AML-193 (cell line): ENCODE measurements at places on chromosomes 12 and 14.

DNA sequence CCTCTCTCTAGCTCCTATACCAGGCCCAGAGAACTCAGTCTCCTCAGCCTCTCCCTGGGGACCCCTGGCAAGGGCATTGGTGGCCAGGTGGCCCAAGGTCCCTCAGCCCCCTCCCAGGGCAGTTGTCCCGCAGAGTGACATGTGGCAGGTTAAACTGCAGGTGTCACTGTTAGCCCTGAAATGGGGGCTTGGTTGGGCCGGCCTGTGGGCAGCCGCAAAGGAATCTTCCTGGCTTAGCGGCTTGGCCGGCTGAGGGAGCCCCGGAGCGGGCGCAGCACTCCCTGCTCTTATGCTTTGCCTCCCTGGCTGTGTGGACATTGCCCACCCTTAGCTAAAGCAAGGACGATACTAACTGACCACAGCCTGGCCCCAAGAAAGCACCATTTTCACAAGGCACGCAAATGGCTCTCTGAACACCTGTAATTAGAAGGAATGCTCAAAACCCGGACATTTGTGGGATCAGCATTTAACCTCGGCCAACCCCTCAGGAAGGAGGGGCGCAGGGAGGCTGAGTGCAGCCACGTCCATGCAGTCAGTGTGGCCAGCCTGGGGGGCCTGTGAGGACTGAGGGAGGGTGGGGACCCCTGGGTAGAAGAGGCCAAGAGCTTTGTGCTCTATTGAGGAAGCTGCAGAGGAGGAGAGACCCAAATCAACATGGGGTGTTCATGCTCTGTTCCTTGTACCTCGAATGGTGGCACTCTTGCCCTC lies 82.2 kb downstream of the PAPOLA start:
- peak; percentile 26 for DNase-seq

DNA sequence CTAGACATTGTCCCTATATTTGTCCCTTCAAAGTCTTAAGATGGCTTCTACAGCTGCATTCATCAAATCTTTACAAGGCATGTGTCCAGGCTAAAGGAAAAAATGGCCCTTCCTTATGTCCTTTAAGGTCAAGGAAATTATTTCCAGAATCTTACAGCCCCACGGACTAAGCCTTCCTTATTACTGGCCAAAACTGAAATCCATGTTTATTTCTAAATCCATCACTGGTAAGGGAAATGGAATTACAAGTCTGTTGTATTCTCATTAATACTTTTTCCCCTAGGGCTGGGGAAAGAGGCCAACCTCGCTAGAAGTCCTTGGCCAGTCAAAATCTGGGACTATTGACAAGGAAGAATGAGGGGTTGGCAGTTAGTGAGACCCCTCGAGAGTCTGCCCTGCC lies 252.5 kb downstream of the TMEM132C start:
- no peak for DNase-seq

GRCh38 chr12:31015215-31015614 lies 58.4 kb upstream of the DDX11 start:
- no peak for DNase-seq

DNA sequence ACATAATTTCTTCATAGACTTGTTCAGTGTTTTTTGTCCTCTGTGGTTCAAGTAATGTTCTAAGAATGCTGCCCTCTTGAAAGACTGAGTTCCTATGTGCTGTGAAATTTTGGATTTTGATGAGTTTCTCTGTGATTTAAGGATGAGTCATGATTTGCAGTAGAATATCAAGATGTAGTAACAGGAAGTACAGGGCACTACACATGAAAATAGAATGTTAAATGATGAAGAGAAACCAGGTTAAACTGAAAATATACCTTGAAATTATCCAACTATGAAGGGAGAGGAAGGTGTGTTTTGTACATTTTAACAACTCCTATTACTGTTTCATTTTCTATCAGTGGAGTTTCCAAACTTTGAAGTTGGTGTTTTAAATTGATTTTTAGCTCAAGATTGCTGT lies 4.8 kb downstream of the ELK3 start:
- peak; percentile 43 for DNase-seq

DNA sequence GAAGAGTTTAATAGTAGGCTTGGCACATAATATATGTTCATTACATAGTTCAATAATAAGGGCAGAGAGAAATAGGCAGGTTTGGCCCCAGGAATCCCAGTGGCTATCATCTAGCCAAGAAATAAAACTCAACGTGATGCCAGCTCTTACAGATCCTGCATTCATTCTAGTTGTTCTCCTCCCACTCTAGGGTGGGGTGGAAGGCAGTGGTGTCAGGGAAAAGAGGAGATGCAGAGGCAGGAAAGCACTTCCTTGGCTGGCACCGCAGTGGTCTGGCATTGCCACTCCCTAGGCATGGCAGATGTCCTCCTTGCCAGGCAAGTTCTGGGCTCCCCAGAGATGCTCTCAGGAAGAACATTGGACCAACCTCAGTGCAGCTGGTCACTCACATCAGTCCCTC lies 383.6 kb downstream of the GRIN2B start:
- DNase-seq, result no peak

- DNase-seq, result no peak
Observed at GRCh38 chr12:41514907-41515306, 326.8 kb downstream of the PDZRN4 start.

DNA sequence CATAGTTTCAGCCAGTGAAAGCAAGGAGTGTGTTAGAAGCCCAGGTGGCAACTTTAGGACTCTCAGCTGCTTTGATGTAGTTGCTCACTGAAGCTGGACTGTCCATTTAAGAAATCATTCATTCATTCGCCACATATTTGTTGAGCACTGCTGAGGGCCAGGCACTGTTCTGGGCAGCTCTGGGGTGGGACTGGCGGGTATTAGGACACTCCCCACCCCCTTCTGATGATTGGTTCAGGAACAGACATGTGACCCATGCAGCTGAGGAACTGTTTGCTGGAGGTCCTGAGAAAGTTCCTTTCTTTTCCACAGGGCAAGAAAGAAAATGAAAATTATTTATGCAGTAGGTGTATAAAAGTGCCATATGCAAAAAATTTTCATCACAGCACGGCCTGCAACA lies 70.3 kb upstream of the CHST11 start:
- DNase-seq, result no peak

GRCh38 chr14:24921903-24922302 lies 128.0 kb downstream of the STXBP6 start:
- no peak for DNase-seq

GRCh38 chr12:39990122-39991101 lies 115.5 kb downstream of the SLC2A13 start:
- DNase-seq, result peak; percentile 40

DNA sequence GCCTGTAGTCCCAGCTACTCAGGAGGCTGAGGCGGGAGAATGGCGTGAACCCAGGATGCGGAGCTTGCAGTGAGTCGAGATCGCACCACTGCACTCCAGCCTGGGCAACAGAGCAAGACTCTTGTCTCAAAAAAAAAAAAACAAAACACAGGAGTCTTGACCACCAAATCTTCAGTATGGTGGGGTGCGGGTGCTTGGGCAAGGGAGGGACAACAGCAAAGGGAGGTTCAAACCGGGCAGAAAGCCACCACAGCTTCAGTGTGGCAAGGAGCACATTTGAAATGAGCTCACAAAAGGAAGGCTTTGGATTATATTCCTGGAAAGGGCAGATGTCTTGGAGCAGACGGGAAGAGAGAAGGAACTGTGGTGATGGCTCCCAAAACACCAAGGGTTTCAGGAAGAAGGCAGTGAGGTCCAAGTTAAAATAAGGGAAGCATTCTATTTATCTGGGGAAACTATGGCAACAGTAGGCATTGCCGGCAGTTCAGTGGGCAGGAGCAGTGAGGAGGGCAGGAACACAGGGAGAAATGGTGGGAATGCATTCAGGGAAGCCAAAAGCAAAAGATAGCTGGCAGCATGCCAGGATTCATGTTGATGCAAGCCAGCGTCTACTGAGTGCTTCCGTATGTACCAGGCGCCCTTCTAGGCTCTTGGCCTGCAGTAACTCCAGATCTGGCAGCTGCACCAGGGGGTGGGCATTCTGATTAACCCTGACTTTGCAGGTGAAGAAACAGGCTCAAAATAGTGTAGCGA lies 51.0 kb upstream of the SRSF5 start:
- DNase-seq, result peak; percentile 81

- no peak for DNase-seq
Observed at GRCh38 chr14:80475074-80475473, 263.8 kb upstream of the DIO2 start.
